Iris pigment epithelial cell (primary cell): ENCODE measurements at places on chromosomes 11 and 22.
A peak's percentile ranks its signal among the peaks of the same experiment; 100 is the strongest.

DNA sequence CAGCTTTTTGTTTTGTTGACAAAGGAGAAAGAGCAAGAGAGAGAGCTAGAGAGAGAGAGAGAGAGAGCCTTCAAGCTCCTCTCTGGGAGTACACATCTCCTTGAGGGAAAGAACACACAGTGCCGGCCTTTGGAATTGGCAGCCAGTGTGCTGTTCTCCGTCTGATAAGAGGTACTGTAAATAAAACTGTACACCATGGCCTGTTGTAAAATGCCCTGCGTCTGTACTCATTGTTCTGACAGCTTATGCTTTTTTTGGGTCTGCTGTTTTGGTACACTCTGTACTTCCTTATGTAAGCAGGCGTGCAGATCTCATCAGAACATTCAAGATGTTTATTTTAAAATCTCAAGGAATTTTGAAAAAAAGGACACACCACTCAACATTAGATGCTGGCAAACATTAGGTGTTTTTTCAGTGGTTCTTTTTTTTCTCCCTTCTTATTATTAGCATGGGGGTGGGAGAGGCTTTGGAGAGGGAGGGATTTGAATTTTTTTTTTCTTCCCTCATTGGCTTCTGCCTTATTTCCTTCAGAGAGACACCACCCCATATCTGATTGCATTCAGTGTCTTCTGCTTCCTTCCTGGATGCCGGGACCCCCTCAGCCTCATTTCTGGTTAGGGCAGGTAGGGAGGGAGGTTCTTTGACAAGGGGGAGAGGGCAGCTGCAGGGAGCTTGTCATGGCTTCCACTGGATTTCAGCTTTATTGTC lies 116.8 kb upstream of the NNMT start:
- DNase-seq = peak; percentile 99

- DNase-seq = no peak
Measured at GRCh38 chr11:2169005-2169378, 2.6 kb downstream of the TH start.

GRCh38 chr22:37636949-37637273 lies 2.6 kb upstream of the SH3BP1 start:
- DNase-seq = no peak

- peak; percentile 17 for DNase-seq
Measured at GRCh38 chr11:79026803-79027445, 413.9 kb downstream of the TENM4 start.

- no peak for DNase-seq
Measured at GRCh38 chr11:85828640-85828978, 17.7 kb upstream of the SYTL2 start.

GRCh38 chr11:6618117-6619003 lies 862 bp downstream of the TPP1 start:
- peak; percentile 89 for DNase-seq

GRCh38 chr11:103924166-103925013 lies 112.0 kb upstream of the DDI1 start:
- DNase-seq = peak; percentile 60

GRCh38 chr11:8871171-8871775 lies 39.7 kb upstream of the AKIP1 start:
- peak; percentile 92 for DNase-seq

- peak; percentile 60 for DNase-seq
Measured at GRCh38 chr11:110774138-110775014, 62.1 kb upstream of the ARHGAP20 start.

DNA sequence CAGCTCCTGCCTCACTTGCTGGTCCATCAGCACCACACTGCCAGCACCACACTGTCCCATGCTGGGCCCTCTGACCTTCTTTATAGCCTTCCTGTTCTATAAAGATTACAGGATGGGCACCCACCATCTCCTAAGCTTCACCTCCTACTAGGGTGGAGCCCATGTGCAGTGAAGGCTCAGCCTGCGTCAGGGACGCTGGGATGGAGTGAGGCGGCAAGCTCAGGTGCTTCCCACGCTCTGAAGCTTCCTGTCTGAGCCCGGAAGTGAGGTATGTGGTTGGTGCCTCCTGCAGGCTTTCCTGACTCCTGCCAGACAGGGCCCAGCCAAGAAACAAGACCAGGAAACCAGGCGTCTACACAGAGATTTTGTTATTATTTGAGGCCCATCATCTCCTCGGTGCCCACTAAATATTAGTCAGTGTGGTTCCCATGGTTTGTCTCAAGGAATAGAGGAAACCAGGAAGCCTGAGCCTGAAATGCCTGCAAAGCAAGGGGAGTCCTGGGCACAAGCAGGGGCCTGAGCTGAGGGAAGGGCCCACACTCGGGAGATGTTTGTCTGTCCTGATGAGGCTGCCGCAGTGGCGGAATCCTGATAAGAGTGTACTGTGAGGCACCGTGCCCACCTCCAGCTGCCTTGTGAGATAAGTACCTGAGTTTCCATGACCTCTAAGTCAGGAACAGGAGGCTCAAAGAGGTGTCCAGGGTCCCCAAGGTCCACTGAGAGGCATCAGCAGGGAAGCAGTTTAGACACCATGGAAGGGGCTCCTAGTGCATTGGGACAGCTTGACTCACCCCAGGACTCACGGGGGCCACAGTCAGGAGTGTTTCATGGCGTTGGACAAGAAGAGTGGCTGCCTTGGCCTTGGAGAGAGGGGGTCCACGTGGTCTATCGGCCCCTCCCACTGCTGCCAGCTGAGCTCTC lies 22.0 kb downstream of the RSPH14 start:
- DNase-seq = no peak

GRCh38 chr11:73152861-73153483 lies 10.9 kb upstream of the FCHSD2 start:
- no peak for DNase-seq

DNA sequence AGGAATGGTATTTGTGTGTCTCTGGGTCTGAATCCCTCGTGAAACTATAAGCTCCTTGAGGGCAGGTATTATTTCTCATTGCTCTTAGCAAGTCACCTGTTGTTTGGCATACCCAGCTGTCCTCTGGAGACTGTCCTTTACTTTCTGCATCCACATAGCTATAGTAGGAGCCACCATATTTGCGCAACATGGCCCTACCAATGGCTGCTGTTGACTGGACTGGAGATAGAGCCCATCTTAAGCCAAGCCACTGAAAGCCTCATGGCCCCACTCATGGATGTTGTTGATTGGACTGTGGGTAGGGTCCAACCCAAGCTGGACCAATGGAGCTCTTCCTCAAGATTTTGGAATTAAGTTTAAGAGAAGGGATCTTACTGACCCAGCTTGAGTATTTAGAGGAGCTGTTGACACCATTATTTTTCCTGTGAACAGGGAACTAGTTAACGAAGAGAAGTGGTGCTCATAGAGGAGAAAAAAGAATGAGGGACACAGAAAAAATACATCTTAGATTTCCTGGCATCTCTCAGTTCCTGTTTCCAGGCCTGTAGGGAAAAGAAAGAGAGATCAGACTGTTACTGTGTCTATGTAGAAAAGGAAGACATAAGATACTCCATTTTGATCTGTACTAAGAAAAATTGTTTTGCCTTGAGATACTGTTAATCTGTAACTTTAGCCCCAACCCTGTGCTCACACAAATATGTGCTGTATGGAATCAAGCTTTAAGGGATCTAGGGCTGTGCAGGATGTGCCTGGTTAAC lies 47.2 kb downstream of the LRRC74B start:
- no peak for DNase-seq

GRCh38 chr11:131975619-131976018 lies 605.2 kb downstream of the NTM start:
- DNase-seq = no peak

- no peak for DNase-seq
Measured at GRCh38 chr11:66922551-66922950, 35.6 kb downstream of the PC start.
